ENCODE measurements at places on chromosomes 7 and 10.
A peak's percentile ranks its signal among the peaks of the same experiment; 100 is the strongest.

GRCh38 chr10:78859266-78859665, 209.5 kb upstream of the ZMIZ1 start:
- no peak overlapping the region for H3K4me3 ChIP-seq
- peaks cover 7% of the 10 kb centered on the region for H3K27me3 ChIP-seq
- peaks cover 7% of the 10 kb centered on the region for H3K4me1 ChIP-seq
- no peak for DNase-seq

- peak overlapping the region; percentile 83 for H3K4me3 ChIP-seq
- H3K36me3 ChIP-seq: no peaks in the 10 kb centered on the region
- peaks cover 11% of the 10 kb centered on the region for H3K4me1 ChIP-seq
- H3K27ac ChIP-seq: no peak overlapping the region
- DNase-seq: no peak
Measured at GRCh38 chr10:932589-932988, 1.1 kb upstream of the LARP4B start.

GRCh38 chr10:58867683-58868082, 308.8 kb upstream of the PHYHIPL start:
- no peaks in the 10 kb centered on the region for H3K4me1 ChIP-seq
- no peak overlapping the region for H3K4me3 ChIP-seq
- H3K27me3 ChIP-seq: no peaks in the 10 kb centered on the region
- H3K36me3 ChIP-seq: no peaks in the 10 kb centered on the region
- H3K27ac ChIP-seq: no peak overlapping the region

- H3K36me3 ChIP-seq: peaks cover 5% of the 10 kb centered on the region
- H3K4me1 ChIP-seq: no peaks in the 10 kb centered on the region
- H3K27ac ChIP-seq: no peak overlapping the region
- no peak overlapping the region for H3K4me3 ChIP-seq
Measured at GRCh38 chr7:67825356-67825755, 828.7 kb downstream of the TYW1 start.

DNA sequence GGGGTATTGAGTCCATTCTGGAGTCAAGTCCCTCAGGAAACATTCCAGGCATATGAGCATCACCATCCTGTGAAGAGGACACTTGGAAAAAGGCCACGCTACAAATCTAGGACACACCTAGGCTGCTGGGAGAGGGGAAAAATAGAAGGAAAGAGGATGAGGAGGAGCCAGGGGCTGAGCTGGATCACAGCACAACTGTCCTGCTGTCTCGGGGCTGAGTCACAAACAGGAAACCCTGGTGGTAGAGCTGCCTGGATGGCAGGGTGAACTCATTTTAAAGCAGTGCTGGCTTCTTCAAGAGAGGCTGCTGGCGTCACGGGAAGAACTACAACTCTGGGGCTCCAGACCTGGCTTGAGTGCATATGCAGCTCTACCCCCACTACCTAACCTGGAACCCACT, 151.5 kb downstream of the RNF216 start:
- no peak overlapping the region for H3K4me3 ChIP-seq
- peaks cover 4% of the 10 kb centered on the region for H3K27me3 ChIP-seq
- no peaks in the 10 kb centered on the region for H3K36me3 ChIP-seq
- H3K27ac ChIP-seq: peak overlapping the region; percentile 95

DNA sequence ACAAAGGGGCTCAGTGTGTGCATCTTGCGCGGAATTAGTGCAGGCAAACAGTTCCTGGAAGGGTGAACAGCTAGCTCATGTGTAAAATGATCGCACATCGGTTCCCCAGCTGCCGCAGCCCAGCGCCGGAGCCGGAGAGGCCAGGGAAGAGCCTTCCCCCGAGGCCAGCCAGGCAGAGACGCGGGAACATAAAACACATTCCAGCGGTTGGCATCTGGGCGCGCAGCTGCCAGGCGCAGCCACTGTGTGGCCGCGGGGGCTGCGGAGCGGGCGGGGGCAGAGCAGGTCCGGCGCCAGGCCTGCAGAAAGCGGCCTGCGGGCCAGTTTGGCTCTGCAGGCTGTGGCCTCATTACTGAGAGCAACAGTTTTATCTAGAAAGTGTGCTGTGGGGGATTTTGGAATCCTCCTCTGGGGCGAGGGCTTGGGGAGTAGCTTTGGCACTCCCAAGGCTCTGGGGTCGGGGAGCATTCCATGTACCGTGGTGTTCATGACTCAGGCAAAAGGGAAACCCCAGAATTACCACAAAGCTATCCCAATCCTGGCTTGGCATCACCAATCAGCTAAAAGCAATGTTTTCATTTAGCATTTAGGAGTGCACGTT, 74.3 kb downstream of the SAMD9 start:
- peaks cover 9% of the 10 kb centered on the region for H3K4me1 ChIP-seq
- no peaks in the 10 kb centered on the region for H3K36me3 ChIP-seq
- peak; percentile 73 for DNase-seq
- H3K27me3 ChIP-seq: peaks cover 2% of the 10 kb centered on the region
- peak overlapping the region; percentile 35 for H3K4me3 ChIP-seq

- no peaks in the 10 kb centered on the region for H3K27me3 ChIP-seq
- peaks cover 23% of the 10 kb centered on the region for H3K4me1 ChIP-seq
- DNase-seq: no peak
- no peak overlapping the region for H3K4me3 ChIP-seq
- H3K36me3 ChIP-seq: peaks cover 7% of the 10 kb centered on the region
Measured at GRCh38 chr7:99124236-99124635, 19.7 kb downstream of the SMURF1 start.
